ENCODE measurements at places on chromosomes 5 and 9.

DNA sequence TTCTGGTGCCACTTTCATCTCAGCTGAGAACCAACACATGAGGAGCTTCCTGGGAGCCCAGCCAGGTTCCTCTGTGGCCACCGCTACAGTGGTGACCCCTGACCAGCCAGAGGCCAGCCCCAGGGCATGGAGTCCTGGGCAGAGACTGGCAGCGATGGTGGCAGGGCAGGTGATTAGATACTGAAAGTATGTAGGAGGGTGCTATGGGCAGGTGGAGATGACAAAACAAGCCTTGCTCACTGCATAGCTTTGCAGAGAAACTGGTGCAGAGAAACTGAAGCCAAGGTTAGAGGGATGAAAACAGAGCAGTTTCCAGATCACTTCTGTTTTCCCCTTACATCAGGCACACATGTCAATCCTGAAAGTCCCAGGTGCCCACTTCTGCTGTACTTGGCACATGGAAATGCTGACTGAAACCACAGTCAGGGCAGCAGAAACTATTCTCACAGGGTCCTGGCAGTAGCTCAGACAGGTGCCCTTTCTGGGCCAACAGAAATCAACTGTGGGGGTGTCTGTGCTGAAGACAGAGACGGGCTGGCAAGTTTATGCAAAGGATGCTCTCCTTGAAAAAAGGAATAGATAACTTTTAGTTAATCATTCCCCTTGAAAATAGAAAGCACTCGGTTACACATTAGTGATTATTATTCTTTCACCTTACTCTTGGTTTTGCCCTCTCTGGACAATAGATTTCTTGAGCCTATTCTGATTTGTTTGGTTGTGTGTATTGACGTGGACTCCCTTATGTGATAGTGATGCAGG, 90.3 kb downstream of the ANKRD55 start:
- no peak for DNase-seq

- no peak for DNase-seq
Observed at GRCh38 chr9:86282979-86283535, 719 bp upstream of the ISCA1 start.

DNA sequence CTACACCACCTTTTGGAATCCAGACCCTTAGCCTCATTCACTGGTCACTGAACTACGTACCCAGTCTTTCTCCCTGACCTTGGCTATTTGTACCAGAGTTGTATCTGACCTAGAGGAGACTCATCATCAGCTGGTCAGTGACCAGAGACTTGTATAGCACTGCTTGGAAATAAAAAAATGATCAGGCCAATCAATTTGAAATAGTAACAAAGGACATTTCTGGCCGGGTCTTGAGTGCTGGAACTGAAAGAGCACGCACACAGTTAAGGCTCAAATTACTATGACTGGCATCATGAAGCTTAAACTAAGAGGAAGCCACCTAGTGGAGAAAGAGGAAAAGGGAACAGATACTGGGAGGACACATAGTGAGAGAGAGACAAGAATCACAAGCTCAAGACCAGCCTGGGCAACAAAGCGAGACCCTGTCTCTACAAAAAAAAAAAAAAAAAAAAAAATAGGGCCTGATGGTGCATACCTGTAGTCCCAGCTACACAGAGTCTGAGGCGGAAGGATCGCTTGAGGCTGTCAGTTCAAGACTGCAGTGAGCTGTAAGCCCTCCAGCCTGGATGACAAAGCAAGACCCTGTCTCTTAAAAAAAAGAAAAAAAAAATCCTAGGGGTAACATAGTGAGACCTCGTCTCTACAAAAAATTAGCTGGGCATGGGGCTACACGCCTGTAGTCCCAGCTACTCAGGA, 12.8 kb upstream of the SRP19 start:
- DNase-seq, result no peak

DNA sequence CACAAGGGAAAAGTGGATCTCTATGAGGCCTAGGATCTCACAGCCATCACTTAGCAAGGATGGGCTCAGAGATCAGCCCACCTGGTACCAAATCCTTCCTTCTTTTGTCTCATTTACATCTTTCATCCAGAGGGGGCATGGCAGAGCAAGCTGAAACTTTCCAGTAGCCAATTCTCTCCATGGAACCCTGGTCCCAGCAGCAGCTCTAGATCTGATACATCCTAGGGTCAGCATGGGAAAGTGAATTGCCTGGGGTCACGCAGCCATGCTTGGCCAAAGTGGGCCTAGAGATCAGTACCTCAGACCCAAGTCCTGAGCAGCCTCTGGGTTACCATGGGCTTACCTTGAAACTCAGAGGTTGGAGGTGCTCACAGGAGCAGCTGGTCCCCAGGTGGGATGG, 170.5 kb downstream of the GABBR2 start:
- DNase-seq, result no peak

DNA sequence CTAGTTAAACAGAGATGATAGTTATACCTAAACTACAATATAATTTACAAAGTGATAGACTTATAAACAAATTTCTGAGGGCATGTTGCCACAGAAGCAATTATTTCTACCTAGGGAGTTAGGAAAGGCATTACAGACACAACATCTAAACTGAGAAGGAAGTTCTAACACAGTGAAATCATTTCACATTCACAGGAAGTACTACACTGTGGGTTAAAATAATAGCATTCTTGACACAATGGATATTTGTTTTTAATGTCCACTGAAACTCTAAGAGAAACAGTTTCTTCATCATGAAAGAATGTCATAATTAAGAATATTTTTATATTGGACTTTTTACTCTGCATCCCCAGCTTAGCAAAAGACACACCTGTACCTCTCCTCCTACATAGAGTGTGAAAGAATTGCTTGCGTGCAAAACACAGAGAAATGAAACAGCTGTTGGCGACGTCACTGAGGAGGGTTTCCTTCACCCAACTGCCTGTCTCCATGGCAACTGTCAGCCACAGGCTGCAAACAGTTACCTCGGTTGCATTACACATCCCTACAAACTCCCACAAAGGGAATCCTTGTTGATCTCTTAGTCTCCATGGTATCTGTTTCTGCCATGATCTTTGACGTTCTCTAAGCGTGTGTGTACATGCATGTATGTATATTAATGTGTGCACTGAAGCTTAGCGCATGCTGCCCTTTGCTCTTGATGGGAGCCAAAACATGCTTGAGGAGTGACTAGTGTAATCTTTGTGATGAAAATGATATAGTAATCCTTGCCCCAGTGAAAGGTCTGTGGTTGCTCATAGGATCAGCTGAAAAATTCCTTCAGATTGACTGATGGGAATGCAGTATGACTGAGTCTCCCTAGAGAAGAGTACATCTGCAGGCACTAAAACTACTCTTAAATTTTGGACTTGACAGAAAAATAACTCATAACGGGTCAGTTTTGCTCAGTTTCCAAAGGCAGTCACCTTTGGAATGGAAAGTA, 168.5 kb downstream of the ACTL7B start:
- DNase-seq, result no peak

GRCh38 chr9:124505006-124505900, 1.9 kb downstream of the NR5A1 start:
- no peak for DNase-seq

GRCh38 chr5:140344683-140345423, 1.6 kb downstream of the HBEGF start:
- peak; percentile 32 for DNase-seq

Data from stimulated activated CD4-positive, alpha-beta T cell treated with anti-CD3 and anti-CD28 coated beads, Interleukin-2, amount 100 ng/mL, for 24 hours (primary cell).